ENCODE measurements at places on chromosomes 4 and X.

GRCh38 chrX:145609951-145610511 lies 207.6 kb upstream of the SLITRK2 start:
- no peak for DNase-seq

GRCh38 chr4:150909116-150909515 lies 106.0 kb downstream of the LRBA start:
- DNase-seq, result no peak

DNA sequence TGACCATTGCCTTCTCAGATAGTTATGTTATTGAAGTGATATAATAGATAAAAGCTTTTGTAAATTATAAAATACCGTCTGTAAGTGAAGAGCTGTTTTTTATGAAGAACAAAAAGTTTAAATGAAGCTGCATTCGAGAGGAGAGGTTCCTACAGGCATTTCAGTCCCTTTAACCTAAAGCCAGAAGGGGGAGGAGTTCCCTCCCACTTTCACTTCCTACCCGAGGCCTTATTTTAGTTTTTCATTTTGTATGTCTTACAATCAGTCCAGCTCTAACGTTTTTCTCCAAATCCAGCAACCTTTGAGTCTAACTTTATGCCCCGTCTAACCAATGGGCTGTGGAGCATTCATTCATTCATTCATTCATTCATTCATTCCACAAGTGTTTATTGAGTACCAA lies 16.5 kb upstream of the SOX3 start:
- DNase-seq, result no peak

- no peak for DNase-seq
Measured at GRCh38 chrX:108417257-108417656, 21.0 kb downstream of the COL4A6 start.

GRCh38 chr4:67451464-67451863 lies 93.8 kb downstream of the CENPC start:
- DNase-seq, result no peak

DNA sequence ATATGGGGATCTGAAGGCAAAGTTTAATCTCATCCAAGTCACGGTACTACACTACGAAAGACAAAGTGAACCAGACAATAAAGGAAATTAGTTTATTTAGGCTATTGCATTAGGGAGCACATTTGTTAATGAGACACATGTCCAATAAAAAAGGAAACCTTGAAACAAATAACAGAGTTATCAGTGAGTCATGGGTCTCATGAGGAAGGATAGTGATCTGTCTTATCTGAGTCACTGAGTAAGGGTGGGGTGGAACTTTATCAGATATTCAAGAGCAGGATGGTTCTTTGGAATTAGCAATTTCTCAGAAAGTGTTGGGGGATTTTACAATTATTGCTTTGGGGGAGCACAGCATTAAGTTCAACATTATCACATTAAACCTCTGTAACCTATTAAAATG lies 188.9 kb upstream of the IL1RAPL1 start:
- no peak for DNase-seq

DNA sequence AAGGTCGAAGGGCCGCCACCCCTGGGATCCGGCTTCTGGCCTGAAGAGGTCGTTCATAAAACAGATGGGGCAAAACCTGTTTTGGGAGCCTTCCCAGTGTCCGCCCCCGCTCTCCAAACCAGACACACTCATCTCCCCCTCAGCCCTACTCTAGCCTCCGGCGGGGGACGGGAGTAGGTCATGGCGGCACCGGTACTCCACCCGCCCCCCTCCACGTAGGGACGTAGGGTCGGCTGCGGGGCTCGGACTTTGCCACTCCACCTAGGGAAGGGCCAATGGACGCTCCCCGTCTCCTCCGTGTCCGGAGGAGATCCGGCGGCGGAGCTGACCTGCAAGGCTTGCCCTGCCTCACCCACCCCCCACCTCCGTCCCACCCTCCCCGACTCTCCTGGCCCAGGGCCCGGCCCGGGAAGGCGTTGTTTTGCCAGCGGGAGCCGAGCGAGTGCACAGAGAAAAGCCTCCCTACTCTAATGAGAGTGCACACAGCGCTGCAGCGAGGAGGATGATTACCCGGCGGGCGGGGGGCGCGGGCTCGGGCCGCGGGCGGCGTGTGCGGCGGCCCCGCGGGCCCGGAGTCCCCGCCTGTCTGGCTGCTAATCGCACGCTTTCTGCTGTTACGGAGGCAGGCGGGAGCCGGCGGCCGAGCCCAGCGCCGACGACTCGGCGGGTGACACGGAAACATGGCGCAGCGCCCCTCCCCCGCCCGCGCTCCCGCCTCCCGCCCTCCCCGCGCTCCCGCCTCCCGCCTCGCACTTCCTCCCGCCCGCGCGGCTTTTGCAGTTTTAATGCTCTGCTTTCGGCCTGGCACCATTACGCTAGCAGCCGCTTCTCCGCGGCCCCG lies 8.3 kb upstream of the BCOR start:
- DNase-seq, result no peak

GRCh38 chr4:38673130-38673978 lies 9.4 kb downstream of the KLF3 start:
- DNase-seq, result no peak

DNA sequence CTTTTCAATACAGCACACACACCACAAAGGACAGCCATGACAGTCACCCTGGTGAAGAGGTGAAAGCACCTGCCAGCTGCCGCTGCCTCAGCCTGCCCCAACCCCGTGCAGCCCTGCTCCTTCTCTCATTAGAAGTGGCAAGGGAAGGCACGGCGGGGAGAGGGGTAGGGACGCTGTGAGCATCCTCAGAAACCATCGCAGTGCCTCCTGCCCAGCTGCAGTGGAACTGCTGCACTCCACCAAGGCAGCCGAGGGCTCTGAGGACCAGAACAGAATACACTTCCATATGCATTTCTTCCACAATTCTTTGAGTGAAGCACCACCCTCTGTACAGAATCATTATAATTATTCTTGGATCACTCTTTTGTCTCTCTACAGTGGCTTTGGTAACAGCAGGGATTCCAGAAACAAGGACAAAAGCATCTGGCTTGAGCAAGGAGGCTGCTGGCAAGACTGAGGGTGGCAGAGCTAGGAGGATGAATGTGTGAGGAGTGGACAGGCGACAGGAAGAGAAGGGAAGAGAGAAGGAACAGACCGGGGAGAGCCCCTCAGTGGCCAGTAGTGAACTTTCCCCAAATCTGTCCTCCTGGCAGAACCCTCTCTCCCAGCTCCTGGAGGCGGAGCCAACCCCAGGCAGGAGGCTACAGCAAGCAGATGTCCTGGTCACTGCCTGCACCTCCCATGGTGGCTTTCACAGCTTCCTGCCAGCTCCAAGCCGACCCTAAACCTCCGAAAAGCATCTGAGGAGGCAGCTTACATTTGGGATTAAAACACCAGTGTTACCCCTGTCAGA lies 73.2 kb downstream of the MTNR1A start:
- DNase-seq, result no peak

GRCh38 chr4:10082459-10083272 lies 33.9 kb downstream of the WDR1 start:
- DNase-seq, result no peak

DNA sequence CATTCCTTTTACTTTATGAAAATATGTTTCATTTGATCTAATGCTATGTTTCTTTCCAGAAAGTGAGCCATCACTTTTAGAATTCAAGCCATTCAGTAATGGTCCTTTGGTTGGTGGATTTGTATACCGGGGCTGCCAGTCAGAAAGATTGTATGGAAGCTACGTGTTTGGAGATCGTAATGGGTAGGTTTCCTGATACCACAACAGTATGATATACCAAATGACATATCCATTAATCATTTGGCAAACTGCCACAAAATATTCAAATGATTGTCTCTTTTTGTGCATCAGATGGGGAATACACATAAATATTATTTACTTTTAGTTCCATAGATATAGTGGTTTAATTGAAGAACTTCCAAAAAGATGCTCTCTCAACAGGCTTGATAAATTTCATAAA lies 68.2 kb downstream of the HHIP start:
- no peak for DNase-seq
